ENCODE measurements at places on chromosomes 7 and 10.

- DNase-seq: no peak
Measured at GRCh38 chr10:49273082-49273465, 25.9 kb upstream of the C10orf71 start.

DNA sequence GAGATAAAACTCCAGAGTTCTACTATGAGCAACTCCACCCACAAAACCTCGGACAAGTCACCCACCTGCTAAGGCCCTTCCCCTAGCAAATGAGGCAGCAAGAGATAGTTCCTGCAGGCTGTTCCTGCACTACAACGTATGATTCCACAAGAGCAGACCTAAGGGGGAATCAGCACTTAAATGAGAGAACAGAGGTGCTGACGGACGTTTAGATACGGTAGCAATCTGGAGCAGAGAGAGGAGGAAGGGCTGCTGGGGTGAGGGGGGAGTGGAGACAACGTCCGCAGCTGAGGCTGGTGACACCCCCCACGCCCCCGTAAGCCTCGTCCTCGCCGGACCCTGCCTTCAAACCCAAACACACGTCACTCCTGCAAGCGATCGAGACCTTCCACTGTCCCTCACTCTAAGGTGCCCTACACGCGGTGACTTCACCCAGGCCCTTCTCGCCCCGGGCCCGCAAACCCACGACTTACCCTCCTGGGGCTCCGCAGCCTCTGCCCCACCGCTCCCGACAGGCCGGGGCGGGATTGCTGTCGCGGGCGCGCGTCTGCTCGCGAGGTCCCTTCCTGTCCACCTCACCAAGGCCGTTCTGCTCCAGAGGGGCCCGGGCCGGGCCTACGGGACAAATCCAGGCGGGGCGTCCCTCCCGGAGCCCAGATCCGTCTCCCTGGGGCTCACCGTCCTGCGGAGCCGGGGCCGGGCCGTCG is 635 bp downstream of the ZNF12 start:
- DNase-seq: no peak

DNA sequence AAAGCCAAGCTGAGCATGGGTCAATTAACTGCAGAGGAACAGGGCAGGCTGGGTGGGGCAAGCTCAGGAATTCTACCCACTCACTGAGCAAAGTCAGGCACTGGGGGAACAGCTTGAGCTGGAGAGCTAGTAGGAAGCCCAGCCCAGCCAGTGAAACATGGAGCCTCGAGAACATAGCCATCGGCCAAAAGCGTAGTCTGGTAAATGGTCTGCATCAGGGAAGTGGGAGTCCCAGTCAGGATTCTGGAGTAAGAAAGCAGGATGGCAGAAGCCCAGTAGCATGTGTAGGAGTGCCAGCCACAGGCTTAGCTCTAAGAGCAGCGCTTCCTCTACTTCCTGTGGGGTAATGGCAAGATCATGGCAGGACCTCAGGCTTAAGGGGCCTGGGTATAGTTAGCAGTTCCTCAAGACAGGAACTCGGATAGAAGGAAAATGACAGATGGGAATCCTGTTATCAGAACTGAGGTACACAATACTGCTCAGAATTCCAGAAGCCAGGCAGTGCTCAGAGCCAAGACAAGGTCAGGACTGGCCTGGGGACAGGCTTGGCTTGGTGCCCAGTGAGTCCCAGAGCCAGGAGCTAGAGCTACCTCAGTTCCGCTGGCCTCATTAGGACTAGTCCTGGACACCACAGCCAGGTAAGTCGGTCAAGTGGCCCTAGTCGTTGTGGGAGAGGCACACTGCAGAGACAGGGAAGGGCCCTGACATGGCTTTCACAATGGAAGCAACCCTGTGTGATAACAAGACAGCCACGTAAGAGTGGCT is 65.4 kb upstream of the MXI1 start:
- DNase-seq: no peak

- DNase-seq: no peak
Measured at GRCh38 chr7:45402480-45403218, 171.5 kb upstream of the ADCY1 start.

DNA sequence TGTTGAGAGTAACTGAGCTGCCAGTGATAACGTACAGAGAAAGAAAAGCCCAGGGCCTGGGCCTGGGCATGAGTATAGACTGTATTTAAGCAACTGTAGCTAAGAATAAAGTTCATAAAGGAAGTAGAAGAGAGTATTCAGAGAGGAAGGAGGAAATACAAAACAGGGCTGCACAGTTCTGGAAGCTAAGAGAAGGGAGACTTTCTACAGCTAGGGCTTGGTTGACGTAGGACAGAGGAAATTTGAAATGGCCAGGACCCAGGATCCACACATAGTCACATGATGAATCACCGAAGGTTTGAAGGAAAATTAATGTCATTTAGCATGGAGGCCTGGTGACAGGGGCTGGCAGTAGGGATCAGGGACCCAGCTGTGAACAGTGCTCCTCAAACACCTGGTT is 66.7 kb downstream of the ARL4A start:
- DNase-seq: no peak

DNA sequence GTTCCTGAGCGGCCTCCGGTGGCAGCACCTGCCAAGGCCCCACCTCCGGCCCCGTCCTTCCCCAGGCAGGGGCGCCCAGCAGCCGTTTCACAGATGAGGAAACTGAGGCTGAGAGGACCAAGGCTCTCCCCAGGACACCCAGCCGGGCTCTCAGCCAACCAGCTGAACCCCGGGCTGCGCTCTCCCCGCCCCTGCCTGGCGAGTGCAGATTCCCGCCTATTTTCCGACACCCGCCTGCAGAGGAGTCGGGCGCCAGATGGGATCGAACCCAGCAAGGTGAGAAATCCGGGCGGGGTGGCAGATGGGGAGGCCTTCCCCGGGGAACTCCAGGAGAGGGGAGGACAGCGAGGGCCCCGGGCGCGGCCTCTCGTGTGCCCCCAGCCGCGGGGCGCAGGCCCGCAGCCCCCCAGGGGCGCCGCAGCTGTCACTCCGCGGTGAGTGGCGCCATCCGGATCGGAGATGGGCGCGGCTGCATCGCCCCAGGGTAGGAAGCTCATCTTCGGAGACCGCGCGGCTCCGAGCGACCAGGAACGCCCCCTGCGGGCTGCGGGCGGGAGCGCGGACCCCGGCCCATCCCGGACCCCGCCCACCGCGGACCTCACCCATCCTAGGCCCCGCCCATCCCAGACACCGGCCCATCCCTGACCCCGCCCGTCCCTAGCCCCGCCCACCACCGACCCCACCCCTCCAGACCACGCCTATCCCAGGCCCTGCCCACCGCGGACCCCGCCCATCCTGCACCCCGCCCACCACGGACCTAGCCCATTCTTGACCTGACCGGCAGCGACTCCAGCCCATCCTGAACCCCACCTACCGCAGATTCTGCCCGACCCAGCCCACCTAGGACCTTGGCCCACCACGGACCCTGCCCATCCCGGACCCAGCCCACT is 90.3 kb downstream of the MICALL2 start:
- DNase-seq: no peak

GRCh38 chr10:20920061-20920460 is 22.9 kb upstream of the NEBL start:
- DNase-seq: no peak
